ENCODE measurements at places on chromosomes 12 and 14.

DNA sequence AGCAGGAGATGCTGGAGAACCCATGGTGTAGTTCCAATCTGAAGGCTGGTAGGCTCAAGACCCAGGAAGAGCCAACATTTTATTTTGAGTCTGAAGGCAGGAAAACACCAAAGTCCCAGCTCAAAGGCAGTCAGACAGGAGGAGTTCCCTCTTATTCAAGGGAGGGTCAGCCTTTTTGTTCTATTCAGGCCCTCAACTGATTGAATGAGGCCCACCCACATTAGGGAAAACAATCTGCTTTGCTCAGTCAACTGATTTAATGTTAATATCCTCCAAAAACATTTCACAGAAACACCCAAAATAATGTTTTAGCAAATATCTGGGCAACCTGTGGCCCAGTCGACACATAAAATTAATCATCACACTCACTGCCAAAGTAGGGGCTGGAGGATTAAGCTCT, 130.8 kb downstream of the LMNTD1 start:
- DNase-seq: no peak

DNA sequence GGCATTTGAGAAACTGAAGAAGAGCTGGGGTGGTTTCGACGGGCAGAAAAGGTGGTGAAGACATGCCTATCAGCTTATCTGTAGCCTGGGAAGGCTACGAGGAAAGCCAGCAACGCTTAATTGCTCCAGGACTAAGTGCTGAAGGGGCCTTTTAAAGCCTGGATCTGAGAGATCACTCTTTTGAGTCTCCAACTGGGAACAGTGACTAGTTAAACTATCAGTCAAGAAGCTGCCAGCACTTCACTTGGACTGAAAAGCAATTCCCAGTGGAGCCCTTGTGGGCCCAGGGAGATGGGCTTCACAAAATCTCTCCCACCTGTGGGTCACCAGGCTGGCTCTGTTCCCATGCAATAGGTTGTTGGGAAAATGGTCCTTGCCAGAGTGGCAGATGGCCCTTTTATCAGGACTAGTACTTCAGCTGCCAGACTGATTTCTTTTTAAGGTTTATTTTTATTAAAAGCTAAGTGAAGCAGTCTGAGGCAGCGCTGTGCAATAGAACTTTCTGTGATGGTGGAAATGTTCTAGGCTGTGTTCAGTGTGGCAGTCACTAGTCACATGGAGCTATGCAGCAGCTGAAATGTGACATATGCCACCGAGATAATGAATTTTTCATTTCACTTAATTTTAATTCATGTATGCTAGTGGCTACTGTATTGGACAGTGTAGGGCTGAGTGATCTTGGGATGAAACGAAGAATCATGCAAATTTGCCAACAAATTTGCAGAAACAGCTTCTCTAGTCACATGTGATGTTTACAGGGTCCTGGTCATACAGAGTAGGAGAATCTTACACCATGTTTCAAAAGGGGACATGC, 276.8 kb downstream of the PCNX1 start:
- no peak for DNase-seq

DNA sequence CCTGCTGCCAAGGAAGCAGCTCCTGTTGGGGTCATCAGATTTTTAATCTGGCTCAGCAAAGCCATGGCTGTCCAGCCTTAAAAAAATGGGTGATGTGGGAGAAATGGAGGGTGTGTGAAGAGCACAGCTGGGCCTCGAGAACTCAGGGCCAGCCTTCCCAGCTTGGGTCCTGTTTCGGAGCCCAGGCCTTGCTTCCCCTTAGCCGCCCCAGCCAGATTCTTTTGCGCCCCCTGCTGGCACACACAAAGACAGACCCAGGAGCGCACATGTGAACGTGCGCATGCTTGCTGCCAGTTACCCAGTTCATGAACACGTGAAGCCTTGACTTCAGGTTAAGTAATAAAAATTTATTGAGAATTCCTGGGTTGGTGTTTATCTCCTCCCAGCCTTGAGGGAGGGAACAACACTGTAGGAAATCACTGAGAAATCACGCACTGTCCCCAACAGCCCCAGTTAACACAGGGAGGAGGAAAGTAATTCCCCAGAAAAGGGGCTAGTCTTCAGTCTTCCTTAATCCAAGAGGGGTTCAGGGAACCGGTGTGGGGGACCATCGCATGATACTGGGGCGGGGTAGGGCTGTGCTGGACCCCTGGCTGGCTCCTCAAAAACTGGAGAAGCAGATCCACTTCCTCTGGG, 5.3 kb downstream of the PHB2 start:
- DNase-seq: peak; percentile 84

DNA sequence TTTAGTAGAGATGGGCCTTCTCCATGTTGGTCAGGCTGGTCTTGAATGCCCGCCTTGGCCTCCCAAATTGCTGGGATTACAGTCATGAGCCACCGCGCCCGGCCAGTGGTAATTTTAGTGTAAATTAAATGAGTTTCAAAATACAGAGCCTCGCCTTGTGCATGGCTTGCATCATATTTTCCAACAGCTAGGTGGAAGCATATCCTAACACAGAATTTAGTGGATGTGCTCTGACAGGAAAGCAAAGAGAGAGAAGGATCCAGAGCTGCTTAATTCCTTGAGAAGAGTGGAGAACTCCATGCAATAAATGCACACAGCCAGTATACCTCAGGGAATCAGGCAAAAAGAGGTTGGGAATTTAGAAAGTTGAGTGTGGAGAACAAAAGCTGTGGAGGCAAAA, 2.5 kb downstream of the OR6C2 start:
- no peak for DNase-seq

DNA sequence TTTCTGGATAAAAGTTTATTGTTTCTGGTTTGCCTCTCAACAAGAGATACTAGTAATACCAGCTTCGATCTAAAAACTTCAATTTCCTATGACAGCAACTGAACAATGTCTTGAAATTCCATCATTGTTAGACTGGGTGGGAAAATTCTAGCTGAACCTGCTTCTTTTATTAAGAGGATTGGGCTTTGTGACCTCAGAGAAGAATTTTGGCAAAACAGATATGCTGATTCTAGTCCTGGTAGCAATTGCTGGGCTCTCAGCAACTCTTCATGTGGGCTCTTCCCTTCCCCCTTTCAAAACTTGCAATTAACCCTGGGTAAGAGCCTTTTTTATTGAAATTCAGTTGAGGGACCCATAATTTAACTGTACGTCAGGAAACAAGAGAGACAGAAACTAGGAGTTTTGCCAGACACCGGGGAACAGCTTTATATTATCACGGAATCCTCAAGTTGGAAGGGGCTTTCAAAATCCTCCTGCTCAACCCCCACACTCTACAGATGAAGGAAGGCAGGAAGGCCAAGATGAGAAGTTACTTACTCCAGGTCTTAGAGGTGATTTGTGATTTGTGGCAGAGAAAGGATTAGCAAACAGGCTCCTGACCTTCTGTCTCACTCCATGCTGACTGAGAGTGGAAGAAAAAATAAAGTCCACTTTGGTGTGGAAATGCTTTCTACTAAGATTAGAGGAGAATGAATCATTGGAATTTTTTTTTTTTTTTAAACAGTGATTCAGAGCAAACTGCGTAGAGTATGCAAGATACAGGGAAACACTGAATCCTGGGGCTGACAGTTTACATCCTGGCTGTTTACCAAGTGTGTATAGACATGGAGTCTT, 239.0 kb upstream of the ATP2B1 start:
- DNase-seq: peak; percentile 84

GRCh38 chr12:123713398-123713797, 1.2 kb downstream of the ATP6V0A2 start:
- peak; percentile 14 for DNase-seq

- DNase-seq: peak; percentile 48
Measured at GRCh38 chr12:27711317-27711682, 668 bp downstream of the MRPS35 start.

DNA sequence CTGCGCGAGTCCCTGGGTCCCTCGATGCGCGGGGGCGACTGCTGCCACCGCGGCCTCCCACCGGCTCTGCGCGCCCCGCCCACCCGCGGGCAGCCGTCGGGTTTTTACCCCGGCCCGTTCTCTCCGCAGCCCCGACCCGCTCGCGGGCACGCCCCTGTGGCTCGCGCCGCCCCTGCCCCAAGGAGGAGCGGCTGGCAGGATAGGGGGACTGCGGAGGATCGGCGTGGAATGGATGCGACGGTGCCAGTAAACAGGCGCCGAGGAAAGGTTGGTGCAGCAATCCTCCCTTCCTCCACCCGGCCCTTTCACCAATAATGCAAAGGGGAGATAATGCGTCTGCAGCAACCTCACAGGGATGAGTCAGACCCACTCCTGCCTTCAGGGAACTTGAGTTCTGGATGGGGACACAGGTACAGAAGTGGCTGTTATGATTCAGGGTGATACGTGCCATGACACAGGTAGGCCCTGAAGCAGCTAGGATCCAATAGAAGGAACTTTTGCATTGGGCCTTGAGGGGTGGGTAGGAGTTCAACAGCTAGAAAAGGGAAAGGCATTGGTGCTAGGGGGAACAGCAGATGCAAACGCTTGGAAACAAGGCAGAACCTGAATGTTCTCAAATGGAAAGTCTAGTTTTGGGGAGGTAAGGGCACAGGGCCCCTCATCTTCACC, 554 bp upstream of the DEGS2 start:
- DNase-seq: peak; percentile 31
